ENCODE measurements at places on chromosomes 2 and 18.
A peak's percentile ranks its signal among the peaks of the same experiment; 100 is the strongest.

DNA sequence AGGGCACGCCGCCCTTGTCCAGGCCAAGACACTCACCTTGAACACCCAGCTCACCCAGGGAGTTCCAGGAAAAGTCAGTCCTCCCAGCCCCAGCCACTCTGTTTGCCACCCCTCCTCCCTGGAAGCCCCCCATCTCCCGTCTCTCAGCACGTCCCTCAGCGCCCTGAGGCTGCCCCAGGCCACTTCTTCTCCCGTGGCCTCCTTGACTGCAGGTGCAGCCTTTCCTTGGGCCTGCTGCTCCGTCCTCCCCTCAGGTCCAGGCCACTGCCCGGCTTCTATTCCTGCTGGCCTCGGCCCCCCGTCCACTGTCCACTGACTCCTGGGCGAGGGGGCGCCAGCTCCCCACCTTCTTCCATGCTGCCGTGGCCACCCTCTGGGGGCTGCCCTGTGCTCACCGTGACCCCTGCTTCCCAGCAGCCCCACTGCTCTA lies 239.1 kb downstream of the HDAC4 start:
- no peak overlapping the region for H3K27ac ChIP-seq
- no peaks in the 10 kb centered on the region for H3K27me3 ChIP-seq
- DNase-seq: peak; percentile 10
- H3K4me1 ChIP-seq: peaks cover 3% of the 10 kb centered on the region
- peaks cover 22% of the 10 kb centered on the region for H3K36me3 ChIP-seq

DNA sequence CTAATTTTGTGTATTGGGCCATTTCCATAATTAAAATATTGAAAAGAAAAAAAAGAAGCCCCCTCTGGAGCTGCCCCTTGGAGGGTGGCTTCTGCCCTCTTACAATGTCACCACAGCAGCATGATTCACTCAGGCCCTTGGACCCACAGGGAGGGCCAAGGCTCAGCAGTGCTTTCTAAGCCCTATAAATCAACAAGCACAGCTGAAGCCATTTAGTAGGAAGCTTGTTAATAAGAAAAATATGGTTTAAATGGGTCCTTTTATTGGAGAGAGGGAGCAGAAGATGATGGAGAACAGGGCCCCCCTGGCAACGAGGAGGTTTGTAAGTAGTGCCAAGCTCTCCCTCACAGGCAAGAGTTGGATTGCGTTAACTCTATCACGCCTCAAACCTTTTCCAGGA lies 107.6 kb upstream of the FZD7 start:
- peaks cover 15% of the 10 kb centered on the region for H3K4me1 ChIP-seq
- no peak overlapping the region for H3K27ac ChIP-seq
- H3K4me3 ChIP-seq: no peak overlapping the region
- no peak for DNase-seq
- H3K27me3 ChIP-seq: no peaks in the 10 kb centered on the region

- no peak overlapping the region for H3K4me3 ChIP-seq
- H3K36me3 ChIP-seq: no peaks in the 10 kb centered on the region
- H3K27me3 ChIP-seq: no peaks in the 10 kb centered on the region
- H3K27ac ChIP-seq: no peak overlapping the region
Observed at GRCh38 chr2:168683996-168684395, 118.4 kb upstream of the NOSTRIN start.

GRCh38 chr2:73984922-73985307 lies 205 bp downstream of the TET3 start:
- no peak overlapping the region for H3K4me3 ChIP-seq
- peak; percentile 65 for DNase-seq
- no peak overlapping the region for H3K27ac ChIP-seq
- H3K36me3 ChIP-seq: peaks cover 8% of the 10 kb centered on the region

- DNase-seq: no peak
- H3K4me1 ChIP-seq: peaks cover 60% of the 10 kb centered on the region
- H3K27me3 ChIP-seq: peaks cover 1% of the 10 kb centered on the region
- no peak overlapping the region for H3K4me3 ChIP-seq
Observed at GRCh38 chr2:220221992-220222391, 594.6 kb downstream of the SLC4A3 start.

DNA sequence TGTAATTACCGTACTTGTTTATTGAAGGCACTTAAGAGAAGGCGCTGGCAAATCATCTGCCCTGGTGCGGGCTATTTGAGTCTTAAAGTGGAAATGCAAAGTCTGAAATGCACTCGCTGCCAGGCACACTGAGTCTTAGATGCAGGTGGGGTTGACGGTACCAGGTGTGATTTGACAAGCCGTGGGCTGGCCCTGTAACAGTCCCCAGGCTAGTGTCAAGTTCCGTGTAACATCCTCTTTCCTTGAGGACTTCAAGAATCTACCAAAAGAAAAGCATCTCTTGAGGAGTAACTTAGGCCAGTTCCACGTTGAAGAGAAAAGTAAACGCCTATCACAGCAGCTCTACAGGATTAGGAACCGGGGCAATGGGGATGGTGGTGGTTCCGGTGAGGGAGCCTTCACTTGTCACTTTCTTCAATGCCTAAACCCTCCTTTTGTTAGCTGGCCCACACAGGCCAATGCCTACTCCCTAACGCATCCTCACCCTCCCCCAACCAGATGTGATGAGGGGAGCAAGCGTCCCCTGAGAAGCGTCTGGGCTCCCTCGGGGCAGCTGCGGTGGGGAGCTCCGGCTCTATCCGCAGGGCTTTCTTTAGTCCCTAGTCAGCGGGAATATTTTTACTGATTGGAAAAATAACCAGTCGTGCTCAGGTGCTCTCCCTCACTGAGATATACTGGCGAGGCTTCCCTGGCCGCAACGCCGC lies 1.5 kb upstream of the UGP2 start:
- H3K27ac ChIP-seq: peak overlapping the region; percentile 98
- H3K36me3 ChIP-seq: no peaks in the 10 kb centered on the region
- H3K4me3 ChIP-seq: peak overlapping the region; percentile 97
- H3K27me3 ChIP-seq: no peaks in the 10 kb centered on the region
- DNase-seq: no peak

DNA sequence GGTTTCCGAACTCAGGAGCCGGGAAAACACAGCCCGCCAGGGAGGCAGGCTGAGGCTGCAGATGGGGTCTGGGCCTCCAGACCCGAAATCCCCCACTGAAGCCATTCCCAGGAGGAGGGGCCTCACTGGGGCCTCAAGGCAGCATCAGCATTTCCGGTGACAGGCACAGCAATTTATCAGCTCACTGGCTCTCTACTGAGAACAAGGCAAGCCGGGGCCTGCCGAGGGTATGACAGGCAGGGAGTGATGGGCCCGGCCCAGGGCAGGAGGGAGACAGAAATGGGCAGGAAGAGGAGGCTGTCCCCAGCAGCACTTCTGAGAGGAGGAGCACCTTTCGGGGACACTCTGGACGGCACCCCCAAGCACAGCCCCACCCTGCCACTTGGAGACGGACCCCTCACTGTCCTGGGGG lies 12.5 kb downstream of the SDC1 start:
- peak; percentile 68 for DNase-seq
- H3K27ac ChIP-seq: peak overlapping the region; percentile 88
- peak overlapping the region; percentile 13 for H3K4me3 ChIP-seq
- H3K4me1 ChIP-seq: peaks cover 45% of the 10 kb centered on the region
- H3K36me3 ChIP-seq: no peaks in the 10 kb centered on the region

GRCh38 chr2:215831296-215831913 lies 181.9 kb downstream of the MREG start:
- no peak for DNase-seq
- H3K4me3 ChIP-seq: no peak overlapping the region
- H3K27ac ChIP-seq: peak overlapping the region; percentile 72
- peaks cover 30% of the 10 kb centered on the region for H3K4me1 ChIP-seq
- no peaks in the 10 kb centered on the region for H3K36me3 ChIP-seq

- no peaks in the 10 kb centered on the region for H3K36me3 ChIP-seq
- H3K27ac ChIP-seq: no peak overlapping the region
- no peak for DNase-seq
- no peaks in the 10 kb centered on the region for H3K4me1 ChIP-seq
- no peaks in the 10 kb centered on the region for H3K27me3 ChIP-seq
- H3K4me3 ChIP-seq: no peak overlapping the region
Observed at GRCh38 chr18:53402670-53403069, 821.8 kb downstream of the MBD2 start.

DNA sequence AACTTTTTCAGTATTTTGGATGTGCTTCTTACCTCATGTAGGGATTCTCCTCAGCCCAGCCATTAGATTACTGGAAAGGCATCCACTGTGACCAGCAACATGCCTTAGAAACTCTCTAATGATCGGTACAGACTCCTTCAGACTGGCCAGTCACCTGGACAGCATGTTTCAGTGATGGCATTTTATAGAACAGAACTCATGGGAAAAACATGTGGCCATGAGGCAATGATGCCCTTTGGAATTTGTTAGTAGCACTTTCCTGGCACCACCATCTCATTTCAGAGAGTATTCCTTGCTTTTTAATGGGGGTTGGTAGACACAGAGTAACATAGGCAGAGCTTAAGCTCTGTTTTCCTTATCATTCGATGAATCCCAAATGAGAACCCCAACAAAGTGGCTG lies 72.1 kb upstream of the FAM98A start:
- H3K4me3 ChIP-seq: no peak overlapping the region
- H3K27ac ChIP-seq: no peak overlapping the region
- no peaks in the 10 kb centered on the region for H3K27me3 ChIP-seq
- H3K4me1 ChIP-seq: peaks cover 3% of the 10 kb centered on the region
- no peak for DNase-seq

- no peak overlapping the region for H3K27ac ChIP-seq
- H3K4me1 ChIP-seq: no peaks in the 10 kb centered on the region
- no peak overlapping the region for H3K4me3 ChIP-seq
- peaks cover 25% of the 10 kb centered on the region for H3K36me3 ChIP-seq
Observed at GRCh38 chr2:179165356-179166000, 99.2 kb downstream of the SESTD1 start.

GRCh38 chr2:188600536-188601210 lies 309.0 kb downstream of the GULP1 start:
- peak overlapping the region; percentile 88 for H3K27ac ChIP-seq
- peaks cover 42% of the 10 kb centered on the region for H3K4me1 ChIP-seq
- DNase-seq: no peak
- no peak overlapping the region for H3K4me3 ChIP-seq

DNA sequence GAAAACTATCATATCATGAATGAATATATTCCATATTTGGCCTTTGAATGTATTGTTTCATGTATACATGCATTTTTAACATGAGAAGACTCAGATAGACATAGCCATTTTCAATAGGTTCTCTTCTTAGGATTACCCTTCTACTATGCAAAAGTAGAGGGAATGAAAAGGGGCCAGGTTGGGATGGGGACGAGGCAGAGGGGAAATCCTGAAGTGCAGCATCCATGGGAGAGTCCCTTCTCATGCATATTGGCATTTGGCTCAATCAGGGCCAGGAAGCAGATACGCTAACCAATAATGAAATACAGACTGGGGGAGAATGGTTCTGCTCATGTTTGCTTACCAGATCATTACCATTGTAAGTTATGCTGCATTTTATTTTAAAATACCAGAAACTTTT lies 475.8 kb downstream of the STK39 start:
- H3K27me3 ChIP-seq: no peaks in the 10 kb centered on the region
- H3K27ac ChIP-seq: no peak overlapping the region
- H3K4me3 ChIP-seq: no peak overlapping the region
- H3K4me1 ChIP-seq: no peaks in the 10 kb centered on the region
- DNase-seq: no peak
- no peaks in the 10 kb centered on the region for H3K36me3 ChIP-seq

DNA sequence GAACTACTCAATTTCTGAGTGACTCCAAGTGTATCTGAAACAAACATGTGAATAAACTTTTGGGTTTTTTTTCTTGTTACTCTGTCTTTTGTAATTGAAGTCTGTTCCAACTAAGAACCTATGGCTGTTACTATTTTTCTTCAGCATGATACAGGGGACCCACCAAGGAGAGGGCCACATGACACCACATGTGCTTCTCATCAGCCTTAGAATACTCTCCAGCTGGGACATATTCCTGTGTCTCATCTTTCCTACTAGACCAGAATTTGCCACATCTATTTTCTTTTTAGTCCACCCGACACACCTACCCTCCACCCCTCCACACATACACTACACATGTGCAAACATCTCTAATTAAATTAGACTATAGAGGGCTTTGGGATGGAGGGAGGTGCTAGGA lies 191.7 kb upstream of the NDUFV2 start:
- H3K27me3 ChIP-seq: no peaks in the 10 kb centered on the region
- no peak overlapping the region for H3K27ac ChIP-seq
- peaks cover 13% of the 10 kb centered on the region for H3K36me3 ChIP-seq
- no peak for DNase-seq

- peaks cover 18% of the 10 kb centered on the region for H3K4me1 ChIP-seq
- H3K4me3 ChIP-seq: no peak overlapping the region
- DNase-seq: no peak
- no peak overlapping the region for H3K27ac ChIP-seq
- H3K36me3 ChIP-seq: no peaks in the 10 kb centered on the region
- no peaks in the 10 kb centered on the region for H3K27me3 ChIP-seq
Observed at GRCh38 chr2:62038975-62039771, 133.7 kb downstream of the COMMD1 start.

DNA sequence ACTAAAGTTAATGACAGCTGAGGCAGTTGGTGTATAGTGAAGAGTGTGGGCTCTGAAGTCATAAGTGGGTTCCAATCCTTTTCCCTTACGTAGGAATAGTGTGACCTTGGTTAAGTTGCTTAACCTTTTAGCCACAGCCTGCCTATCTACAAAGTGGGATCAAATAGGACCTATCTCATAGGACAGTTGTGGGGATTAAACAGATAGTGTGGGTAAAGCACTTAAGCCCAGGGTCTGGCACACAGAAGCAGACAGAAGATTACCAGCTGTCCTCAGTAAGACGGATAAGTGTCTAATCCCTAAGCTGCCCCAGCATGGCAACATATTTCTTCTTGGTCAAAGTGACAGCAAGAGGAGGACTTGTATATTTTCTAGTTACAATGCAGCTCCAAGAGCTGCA lies 28.2 kb downstream of the UBE2F start:
- H3K27me3 ChIP-seq: no peaks in the 10 kb centered on the region
- H3K36me3 ChIP-seq: peaks cover 33% of the 10 kb centered on the region
- H3K4me1 ChIP-seq: no peaks in the 10 kb centered on the region
- no peak overlapping the region for H3K4me3 ChIP-seq
- no peak for DNase-seq

GRCh38 chr18:47260924-47261701 lies 9.7 kb upstream of the SKOR2 start:
- peaks cover 97% of the 10 kb centered on the region for H3K27me3 ChIP-seq
- no peak overlapping the region for H3K27ac ChIP-seq
- no peak overlapping the region for H3K4me3 ChIP-seq

GRCh38 chr2:241263061-241263460 lies 52.4 kb downstream of the HDLBP start:
- peaks cover 39% of the 10 kb centered on the region for H3K36me3 ChIP-seq
- H3K27ac ChIP-seq: no peak overlapping the region
- no peak for DNase-seq
- H3K4me1 ChIP-seq: peaks cover under 1% of the 10 kb centered on the region

DNA sequence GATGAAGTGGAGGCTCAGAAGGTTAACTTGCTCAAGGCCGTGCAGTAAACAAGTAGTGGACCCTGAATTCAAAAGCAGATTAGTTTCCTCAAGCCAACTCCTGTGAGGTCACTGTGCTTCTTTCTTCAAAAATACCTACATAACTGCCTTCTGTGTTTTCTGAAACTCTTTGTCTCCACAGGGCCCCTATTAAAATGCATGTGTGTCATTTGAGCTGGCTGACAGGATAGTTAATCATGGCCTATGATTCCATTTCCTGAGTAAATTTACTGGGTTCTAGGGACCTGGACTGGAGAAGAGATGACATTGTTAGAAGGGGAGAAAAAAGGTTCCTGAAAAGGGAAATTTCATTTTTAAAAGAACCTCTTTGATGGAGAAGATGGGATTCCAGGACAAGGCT lies 12.9 kb upstream of the DTNA start:
- DNase-seq: no peak
- peaks cover 2% of the 10 kb centered on the region for H3K36me3 ChIP-seq
- H3K27me3 ChIP-seq: no peaks in the 10 kb centered on the region
- no peak overlapping the region for H3K27ac ChIP-seq
- H3K4me1 ChIP-seq: peaks cover 16% of the 10 kb centered on the region
- H3K4me3 ChIP-seq: no peak overlapping the region

Measured in mesothelial cell of epicardium (in vitro differentiated cells).